ENCODE measurements at places on chromosomes 1 and 21.

DNA sequence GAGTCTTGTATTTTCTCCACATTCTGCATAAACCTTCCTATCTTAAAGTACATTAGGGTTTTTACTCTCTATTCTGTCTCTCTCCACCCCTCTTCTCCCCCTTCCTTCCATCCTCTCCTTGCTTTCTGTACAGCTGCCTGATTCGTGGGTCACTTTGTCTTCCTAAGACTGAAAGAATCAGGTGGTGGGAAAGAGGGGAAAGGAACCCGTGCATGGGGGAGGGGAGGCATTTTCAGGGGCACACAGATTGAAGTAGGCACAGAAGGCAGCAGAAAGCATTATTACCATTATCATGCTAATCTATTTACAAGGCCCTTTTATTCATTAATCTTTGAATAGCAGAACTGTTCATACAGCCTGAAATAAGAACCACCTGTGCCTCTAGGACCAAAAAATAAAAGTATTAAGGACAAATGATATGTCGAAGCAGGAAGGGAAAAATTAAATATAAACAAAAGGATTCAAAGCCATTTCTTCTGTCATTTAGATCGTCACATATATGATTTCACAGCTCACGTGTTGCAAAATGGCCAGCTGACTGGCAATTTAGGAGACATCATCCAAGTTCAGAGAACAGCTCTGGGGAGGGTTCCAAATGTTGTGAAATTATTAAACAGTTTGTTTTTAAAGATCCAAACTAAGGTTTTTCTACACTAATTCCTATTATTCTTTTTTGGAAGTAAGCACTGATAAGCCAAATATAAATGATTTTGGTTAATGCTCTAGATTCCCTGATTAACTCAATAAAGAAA lies 154.6 kb downstream of the PBX1 start:
- no peak for DNase-seq

- no peak for DNase-seq
Observed at GRCh38 chr21:17930093-17930492, 110.9 kb upstream of the C21orf91 start.

- no peak for DNase-seq
Observed at GRCh38 chr1:101884621-101885020, 112.1 kb downstream of the OLFM3 start.

DNA sequence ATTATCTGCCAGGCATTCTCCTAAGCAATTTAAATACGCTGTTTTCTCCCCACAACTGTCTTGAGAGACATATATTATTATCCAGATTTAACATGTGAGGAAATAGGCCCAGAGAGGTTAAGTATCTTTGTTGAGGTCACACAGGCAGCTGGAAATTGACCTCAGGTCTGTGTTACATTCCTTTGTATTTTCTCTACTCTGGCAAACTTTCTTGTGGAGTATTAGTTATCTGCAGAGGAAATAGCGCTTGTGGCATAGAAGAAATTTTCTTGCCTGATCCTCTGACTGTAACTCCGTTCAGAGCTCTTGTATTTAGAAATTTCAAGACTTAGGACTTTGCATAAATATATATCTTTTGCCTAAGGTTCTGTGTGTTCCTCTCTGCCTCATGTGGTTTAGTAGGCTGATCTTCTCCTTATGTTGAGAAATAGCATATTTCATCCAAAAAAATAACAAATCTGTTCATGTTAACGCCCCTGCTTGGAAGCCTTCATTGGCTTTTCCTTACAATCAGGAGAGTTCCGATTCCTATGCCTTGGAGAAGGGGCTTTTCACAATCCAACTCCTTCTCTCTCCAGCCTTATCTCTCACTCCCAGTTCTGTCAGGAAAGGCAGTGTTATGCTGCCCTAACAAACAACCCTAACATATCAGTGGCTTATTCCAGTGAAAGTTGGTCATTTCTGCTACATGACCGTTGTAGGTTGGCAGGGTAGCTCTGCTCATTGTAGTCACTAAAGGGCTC lies 2.5 kb upstream of the JUN start:
- DNase-seq = no peak

DNA sequence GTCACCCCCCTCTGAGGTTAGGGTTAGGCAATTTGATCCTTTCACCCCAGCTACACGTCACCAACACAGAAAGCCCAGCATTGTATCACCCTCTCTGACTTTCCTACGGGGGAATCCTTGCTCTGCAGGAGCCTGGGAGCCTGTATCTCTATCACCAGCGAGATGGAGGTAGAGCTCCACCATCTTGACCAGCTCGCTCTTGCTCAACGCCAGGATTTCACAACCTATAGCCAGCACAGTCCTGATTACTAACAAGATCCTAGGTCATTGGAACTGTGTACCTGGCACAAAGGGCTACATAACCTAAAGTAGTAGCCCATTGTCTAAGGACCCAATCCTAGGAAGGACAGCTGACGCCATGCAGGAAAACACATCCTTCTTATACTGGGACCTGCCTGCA lies 66.1 kb downstream of the DMRTA2 start:
- DNase-seq = no peak

GRCh38 chr1:207954104-207954503 lies 43.2 kb upstream of the CD34 start:
- DNase-seq = no peak

DNA sequence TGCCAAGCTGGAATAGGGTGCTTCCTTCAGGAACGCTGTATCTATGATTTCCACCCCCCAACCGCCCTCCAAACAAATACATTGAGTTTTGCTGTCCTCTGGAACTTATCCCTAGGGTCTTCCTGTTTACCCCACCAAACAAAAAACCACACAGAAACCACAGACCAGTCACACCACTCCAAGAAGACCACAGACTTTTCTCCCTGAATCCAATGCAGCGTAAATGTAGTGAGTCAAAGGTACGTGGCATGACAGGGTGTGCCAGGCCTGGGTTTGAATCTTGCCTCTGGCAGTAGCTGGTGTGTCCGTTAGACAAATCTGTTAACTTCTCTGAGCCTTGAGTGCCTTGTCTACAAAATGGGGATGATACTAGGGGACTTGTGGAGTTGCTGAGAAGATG lies 27.8 kb downstream of the ASAP3 start:
- no peak for DNase-seq

- no peak for DNase-seq
Observed at GRCh38 chr1:80447526-80447925, 1353.2 kb upstream of the ADGRL2 start.

DNA sequence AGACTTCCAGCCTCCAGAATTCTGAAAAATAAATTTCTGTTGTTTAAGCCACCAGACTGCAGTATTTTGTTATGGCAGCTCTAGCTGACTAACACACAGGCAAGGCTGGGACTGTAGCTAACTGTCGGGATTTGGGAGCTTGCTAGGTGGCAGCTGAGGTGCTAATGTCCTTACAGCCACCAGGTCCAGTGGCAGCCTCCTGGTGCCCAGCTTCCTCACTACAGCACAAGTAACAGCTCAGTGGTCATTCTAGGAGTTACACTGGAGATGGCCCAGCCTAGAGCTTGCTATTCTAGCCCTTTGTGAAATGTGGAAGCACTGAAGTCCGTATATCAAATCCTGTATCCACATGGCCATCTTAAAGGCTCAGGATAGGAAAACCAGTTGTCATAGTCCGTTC lies 4.3 kb upstream of the C1orf115 start:
- no peak for DNase-seq

DNA sequence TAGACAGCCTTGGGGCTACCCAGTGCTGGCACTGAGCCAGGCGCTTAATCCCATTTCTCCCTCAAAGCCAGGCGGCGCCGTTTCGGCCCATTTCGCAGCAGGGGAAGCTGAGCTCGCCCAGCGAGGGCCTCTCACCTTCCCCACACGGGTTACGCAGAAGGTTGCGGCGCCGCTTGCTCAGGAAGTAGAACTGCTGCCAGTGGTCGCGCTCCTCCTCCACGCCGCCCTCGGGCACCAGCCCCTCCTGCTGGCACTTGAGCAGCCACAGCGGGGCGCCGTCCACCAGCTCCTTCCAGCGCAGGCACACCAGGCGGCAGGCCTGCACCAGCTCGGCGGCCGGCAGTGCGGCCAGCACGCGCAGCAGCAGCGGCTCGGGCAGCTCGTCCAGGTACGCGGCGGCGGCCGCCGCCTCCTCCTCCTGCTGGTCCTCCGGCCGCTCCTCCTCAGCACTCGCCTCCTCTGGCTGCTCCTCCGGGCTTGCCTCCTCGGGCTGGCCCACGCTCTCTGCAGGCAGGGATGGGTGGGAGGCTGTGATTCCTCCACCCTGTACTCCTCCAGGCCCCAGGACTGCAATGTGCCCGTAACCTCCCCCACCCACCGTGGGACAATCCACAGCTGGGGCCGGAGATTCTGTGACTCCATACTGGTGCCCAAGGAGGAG lies 3.8 kb downstream of the FBXO2 start:
- peak; percentile 64 for DNase-seq

GRCh38 chr1:111739925-111740765 lies 950 bp upstream of the INKA2 start:
- no peak for DNase-seq

- DNase-seq = no peak
Observed at GRCh38 chr1:31336687-31337467, 36.0 kb downstream of the FABP3 start.

- no peak for DNase-seq
Observed at GRCh38 chr21:15966231-15966630, 236.4 kb downstream of the USP25 start.

DNA sequence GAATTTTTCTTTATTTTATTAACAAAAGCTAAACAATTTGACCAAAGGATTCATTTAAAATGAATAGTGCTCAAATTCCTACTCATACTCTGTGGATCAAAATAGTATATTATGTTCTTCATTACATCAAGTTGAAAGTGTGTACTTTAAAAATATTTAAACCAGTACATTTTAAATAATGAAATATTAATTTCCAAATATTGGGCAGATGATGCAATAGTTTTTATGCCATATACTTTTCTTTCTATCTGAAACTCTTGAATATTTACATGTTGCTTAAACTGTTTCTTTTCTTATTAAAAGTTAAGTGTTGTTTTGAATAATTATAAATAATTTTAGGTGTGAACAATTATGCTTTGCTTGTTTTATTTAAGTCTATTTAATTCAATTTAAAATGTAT lies 144.7 kb upstream of the TMPRSS15 start:
- no peak for DNase-seq

DNA sequence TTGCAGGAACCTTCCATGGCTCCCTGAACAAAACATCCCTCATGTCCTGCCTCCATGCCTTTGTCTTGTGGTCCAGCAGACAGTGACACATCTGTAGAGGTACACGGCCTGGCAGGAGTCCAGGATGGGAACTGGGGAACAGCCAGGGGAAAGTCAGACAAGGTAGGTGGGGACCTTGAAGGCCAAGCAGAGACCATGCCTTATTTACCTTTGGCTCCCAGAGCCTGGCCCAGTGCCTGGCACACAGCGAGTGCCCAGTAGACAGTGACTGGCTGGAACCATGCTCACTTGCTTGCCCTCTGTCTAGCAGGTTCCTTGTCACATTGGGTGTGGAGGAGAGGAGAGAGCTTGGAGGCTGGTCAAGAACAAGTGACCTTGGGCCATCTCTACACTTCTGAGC lies 81.0 kb downstream of the BCAR3 start:
- no peak for DNase-seq

GRCh38 chr1:31628931-31629556 lies 11.6 kb downstream of the HCRTR1 start:
- DNase-seq = no peak

GRCh38 chr1:2419416-2419815 lies 7.1 kb upstream of the PEX10 start:
- no peak for DNase-seq

- no peak for DNase-seq
Observed at GRCh38 chr1:27133991-27134390, 20.9 kb downstream of the SLC9A1 start.

GRCh38 chr1:33093004-33093403 lies 12.1 kb downstream of the AZIN2 start:
- DNase-seq = no peak

GRCh38 chr1:32393832-32394140 lies 455 bp downstream of the BSDC1 start:
- DNase-seq = no peak

- no peak for DNase-seq
Observed at GRCh38 chr1:172345077-172345476, 75.4 kb upstream of the C1orf105 start.

GRCh38 chr1:76428028-76428427 lies 353.5 kb downstream of the ST6GALNAC3 start:
- no peak for DNase-seq

DNA sequence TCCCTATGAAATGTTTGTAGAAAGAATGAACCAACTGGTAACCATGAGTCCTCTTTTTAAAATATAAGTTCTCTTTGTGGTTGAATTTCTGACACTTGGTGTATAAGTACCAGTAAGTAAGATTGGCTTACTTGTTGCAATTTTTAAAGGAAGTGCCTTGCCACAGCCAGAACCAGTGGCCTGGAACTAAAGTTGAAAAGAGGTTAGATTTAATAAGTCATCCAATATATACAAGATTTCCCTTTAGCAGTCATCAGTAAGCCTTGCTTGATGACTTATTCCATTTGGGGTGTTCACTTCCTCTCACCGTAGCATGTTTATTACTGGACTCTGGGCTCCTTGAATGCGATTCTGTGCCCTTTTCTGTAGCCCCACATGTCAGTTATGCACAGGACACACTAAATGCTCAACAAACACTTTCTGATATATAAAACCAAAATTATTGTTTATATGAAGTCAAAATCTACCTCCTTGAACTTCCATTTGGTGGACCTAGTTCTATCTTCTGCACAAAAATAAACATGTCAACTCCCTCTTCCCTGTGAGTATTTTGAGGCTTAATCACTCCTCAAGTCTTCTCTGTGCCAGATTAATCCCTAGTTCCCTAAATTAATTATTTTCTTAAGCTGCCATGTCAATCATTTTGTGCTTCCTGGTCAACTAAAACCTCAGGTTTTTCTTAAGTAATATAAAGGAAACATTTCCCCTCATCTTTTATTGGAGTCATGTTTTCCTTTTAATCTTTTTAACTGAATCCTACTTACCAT lies 218.1 kb downstream of the ST6GALNAC3 start:
- DNase-seq = no peak

DNA sequence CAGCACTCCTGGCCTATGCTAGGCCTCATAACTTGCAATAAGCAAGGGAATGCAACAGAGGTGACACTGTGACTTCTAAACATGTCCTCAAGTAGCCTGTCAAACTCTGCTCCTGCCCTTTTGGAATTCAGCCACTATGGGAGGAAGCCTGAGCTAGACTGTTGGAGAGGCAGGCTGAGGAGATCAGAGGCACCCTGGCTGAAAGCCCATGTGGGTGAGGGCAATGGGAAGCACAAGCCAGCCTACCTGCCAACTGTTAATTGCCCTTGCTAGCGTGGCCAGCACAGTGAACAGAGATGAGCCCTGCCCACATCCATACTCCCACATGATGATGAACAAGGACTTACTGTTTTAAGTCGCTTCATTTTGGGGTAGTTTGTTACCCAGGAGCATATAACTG lies 17.7 kb downstream of the GNB1 start:
- DNase-seq = no peak

- no peak for DNase-seq
Observed at GRCh38 chr1:111370871-111371270, 56.7 kb downstream of the OVGP1 start.

DNA sequence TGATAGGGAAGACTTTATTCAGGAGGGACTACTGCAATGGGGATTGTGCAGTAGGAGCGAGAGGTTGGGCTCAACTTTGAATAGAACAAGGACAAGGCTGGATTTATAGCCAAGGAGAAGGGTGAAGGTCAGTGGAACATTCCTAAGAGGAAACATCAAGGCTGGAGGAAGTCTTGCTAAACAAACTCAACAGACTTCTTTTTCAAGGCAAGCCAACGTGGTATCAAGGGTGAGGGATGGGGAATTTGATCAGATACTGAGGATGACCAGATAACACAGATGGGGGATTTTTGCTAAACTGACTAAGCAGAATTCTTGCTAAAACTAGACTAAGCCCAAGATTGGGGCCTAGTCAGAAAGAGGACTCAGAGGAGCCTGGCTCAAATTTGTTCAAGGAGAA lies 107.3 kb downstream of the DUSP10 start:
- no peak for DNase-seq
